Kidney (tissue), 22 donors: ENCODE measurements at places on chromosomes 4 and X. TPM values are rescaled to one million over a fixed set of nuclear protein-coding genes. Genes with fewer than 3 reads are reported as not detected.

- H3K27ac ChIP-seq, result no peak overlapping the region
- no peaks in the 10 kb centered on the region for H3K27me3 ChIP-seq
- H3K4me3 ChIP-seq, result no peak overlapping the region
- no peak for DNase-seq
- H3K4me1 ChIP-seq, result no peaks in the 10 kb centered on the region
Observed at GRCh38 chr4:122434285-122434684, 22.2 kb downstream of the IL2 start.

- H3K27ac ChIP-seq, result no peak overlapping the region
- no peaks in the 10 kb centered on the region for H3K4me1 ChIP-seq
- DNase-seq, result peak; percentile 26
- no peak overlapping the region for H3K4me3 ChIP-seq
Observed at GRCh38 chr4:2036327-2036726, 22.8 kb upstream of the NAT8L start.

DNA sequence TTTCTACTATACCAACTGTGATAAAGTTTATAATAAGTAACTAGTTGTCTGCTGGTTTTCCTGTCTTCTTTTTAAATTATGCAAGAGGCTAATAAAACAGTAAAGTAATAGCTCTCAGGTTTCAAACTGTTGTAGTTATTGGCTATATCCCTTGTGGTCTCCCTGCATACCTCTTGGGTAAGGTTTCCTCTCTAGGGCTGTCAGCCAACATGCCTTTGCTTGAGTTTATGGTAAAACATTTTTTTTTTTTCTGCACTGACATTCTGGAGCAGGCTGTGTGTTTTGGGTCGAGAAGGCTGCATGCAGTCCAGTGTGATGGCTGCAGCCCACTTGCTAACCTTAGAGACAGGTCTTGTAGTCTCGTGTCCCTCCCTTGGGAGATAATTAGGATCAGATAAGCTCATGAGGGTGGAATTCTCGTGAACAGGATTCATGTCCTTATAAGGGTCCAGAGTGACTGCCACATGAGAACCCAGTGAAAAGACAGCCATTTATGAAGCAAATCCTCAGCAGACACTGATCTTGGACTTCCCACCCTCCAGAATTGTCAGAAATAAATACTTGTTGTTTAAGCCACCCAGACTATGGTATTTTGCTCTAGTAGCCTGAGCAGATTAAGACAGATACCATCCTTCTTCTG is 831.2 kb downstream of the CCSER1 start:
- H3K27me3 ChIP-seq, result no peaks in the 10 kb centered on the region
- H3K4me1 ChIP-seq, result no peaks in the 10 kb centered on the region
- H3K36me3 ChIP-seq, result no peaks in the 10 kb centered on the region
- H3K4me3 ChIP-seq, result no peak overlapping the region

DNA sequence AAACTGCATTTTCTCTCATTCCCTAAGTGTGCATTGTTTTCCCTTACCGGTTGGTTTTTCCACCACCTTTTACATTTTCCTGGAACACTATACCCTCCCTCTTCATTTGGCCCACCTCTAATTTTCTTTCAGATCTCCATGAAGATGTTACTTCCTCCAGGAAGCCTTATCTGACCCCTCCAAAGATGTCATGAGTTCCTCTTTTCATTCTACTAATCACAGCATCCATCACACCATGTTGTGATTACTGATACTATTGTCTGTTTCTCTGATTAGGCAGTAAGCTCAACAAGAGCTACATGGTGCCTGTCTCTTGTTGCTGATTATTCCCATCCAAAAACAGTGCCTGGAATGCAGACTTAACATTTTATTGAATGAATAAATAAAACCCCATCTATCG is 2.9 kb upstream of the AFP start:
- no peaks in the 10 kb centered on the region for H3K36me3 ChIP-seq
- no peak overlapping the region for H3K4me3 ChIP-seq
- DNase-seq, result no peak

Gene JADE3
- 13.1 TPM for total RNA-seq

Gene WDFY3
- 151 TPM for total RNA-seq

- H3K27ac ChIP-seq, result no peak overlapping the region
- no peak for DNase-seq
- no peaks in the 10 kb centered on the region for H3K4me1 ChIP-seq
Observed at GRCh38 chr4:16790508-16790907, 107.9 kb downstream of the LDB2 start.

DNA sequence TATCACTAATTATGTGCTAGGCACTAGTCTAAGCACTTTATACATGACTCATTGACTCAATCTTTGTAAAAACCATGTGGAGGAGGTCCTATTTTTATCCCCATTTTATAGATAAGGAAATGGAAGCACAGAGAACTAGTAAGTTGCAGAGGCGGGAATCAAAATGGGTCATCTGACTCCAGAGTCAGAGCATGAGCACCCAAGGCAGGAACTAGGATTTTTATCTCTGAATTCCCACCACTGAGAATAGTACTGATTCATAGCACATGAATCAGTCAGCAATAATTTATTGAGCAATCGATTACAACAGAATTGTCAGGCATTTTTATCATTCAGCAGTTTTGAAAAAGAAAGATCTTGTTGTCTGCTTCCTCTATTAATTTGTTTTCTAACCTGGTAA is 19.3 kb downstream of the SCARB2 start:
- no peak for DNase-seq
- H3K36me3 ChIP-seq, result peaks cover 3% of the 10 kb centered on the region
- no peak overlapping the region for H3K27ac ChIP-seq
- H3K27me3 ChIP-seq, result no peaks in the 10 kb centered on the region
- peaks cover 34% of the 10 kb centered on the region for H3K4me1 ChIP-seq

- no peak overlapping the region for H3K27ac ChIP-seq
- no peaks in the 10 kb centered on the region for H3K4me1 ChIP-seq
- DNase-seq, result no peak
- peaks cover 4% of the 10 kb centered on the region for H3K36me3 ChIP-seq
- H3K4me3 ChIP-seq, result no peak overlapping the region
Observed at GRCh38 chr4:5630762-5631161, 77.6 kb downstream of the EVC2 start.

GRCh38 chr4:41981456-41981855 is at the start of gene DCAF4L1:
Gene DCAF4L1, plus strand, starts transcription at chr4:41981756. Its CDS starts 37 bp downstream, at chr4:41981793.
- H3K4me1 ChIP-seq, result peaks cover 10% of the 10 kb centered on the region
- H3K27me3 ChIP-seq, result no peaks in the 10 kb centered on the region
- DNase-seq, result no peak
- no peak within 1 kb of the TSS for H3K4me3 ChIP-seq
- H3K36me3 ChIP-seq, result no peaks in the 10 kb centered on the region

- no peak overlapping the region for H3K27ac ChIP-seq
- no peaks in the 10 kb centered on the region for H3K27me3 ChIP-seq
- H3K36me3 ChIP-seq, result no peaks in the 10 kb centered on the region
- no peaks in the 10 kb centered on the region for H3K4me1 ChIP-seq
- DNase-seq, result peak; percentile 53
Observed at GRCh38 chrX:7996414-7996813, 69.2 kb upstream of the PNPLA4 start.
